ENCODE measurements at places on chromosomes 2 and 18. TPM values are rescaled to one million over a fixed set of nuclear protein-coding genes. Genes with fewer than 3 reads are reported as not detected.

DNA sequence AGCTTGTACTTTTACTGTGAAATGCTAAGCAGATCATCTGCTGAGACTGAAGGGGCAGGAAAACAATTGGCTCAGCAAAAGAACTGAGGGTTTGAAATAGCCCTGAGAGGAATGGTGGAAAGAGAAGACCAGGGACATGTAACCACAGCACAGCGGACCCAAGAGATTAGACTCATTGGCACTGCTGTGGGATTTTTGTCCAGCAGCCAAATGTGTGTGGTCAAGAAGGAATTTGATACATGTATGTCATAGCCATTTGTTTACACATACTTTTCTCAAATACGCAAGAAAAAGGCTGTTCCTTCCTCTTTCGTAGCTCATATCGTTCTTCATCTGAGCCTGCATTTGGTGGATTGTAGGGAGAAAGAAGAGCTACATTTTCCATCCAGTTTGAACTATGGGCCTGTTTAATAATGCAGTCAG lies 73.8 kb downstream of the TRABD2A start:
- DNase-seq: no peak

GRCh38 chr18:57942493-57942892 lies 101.5 kb upstream of the NEDD4L start:
- DNase-seq: no peak

- DNase-seq: no peak
These were observed 192.1 kb upstream of the STON1 start for GRCh38 chr2:48337871-48338270.

The DCDC2C gene
- polyA plus RNA-seq: not detected

The SETBP1 gene
- 0.71 TPM for polyA plus RNA-seq

Measured in heart right ventricle (tissue), 16 donors.